NCI-H1436 treated with DMSO at 0.1 percent for 48 hours (cell line): ENCODE measurements at places on chromosomes 5 and 9.

- no peak for DNase-seq
Measured at GRCh38 chr9:37311938-37312708, 110.4 kb upstream of the GRHPR start.

GRCh38 chr5:2133080-2133479 lies 250.4 kb upstream of the IRX4 start:
- no peak for DNase-seq

- no peak for DNase-seq
Measured at GRCh38 chr9:115030006-115030405, 88.0 kb downstream of the TNC start.

DNA sequence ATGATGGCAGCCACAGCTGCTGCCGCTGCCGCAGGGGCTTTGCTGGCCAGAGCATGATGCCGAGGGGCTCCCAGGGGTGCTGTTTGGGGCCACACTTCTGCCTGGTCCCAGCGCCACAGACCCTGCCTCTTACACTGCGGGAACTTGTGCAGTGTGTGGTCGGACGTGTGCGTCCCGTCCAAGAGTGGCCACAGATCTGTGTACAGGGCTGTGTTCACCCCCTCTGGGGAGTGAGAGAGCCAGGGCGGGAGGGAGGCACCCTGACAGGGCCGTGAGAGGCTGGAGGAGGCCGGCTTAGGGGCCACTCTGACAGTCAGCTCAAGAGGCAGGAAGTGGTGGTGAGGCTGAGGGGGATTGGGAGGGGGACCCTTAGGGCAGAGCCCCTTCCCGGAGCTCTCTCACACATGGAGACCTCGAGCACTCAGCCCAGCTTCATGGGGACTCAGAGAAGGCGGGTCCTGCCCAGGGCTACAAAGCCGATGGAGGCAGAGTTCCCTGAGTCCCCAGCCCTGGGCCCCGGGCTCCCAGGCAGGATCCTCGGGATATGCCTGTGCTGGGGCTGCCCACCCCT lies 13.1 kb upstream of the CARD19 start:
- DNase-seq, result no peak

- no peak for DNase-seq
Measured at GRCh38 chr9:136291306-136292025, 12.4 kb downstream of the CCDC187 start.

DNA sequence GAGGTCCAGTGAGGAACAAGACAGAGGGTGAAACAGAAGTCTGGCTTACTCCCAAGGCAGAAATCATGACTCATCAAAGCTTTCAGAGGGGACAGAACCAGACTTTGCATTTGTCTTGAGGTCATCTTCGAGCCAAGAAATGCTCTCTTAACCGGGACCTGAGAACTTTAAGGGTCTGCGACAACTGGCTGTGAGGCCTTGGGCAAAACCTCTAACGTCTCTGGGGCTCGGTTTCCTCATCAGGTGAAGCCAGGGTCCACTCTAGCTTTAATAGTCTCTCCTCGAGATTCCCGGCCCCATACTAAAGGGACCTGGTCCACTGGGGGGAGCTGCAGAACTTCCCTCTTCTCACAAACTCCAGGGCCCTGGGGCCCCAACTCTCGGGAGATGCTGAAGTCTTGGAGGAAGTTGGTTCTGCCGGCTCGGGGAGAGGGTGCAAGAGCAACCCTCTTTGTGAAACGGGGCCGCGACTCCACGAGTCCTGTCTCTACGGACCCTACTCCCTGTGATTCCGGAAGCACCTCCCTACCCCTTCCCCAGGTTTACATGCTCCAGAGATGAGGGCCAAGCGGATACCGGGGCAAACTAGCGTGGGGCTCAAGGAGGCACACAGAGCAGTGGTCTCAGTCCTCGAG lies 2.6 kb downstream of the GLIS3 start:
- no peak for DNase-seq

- peak; percentile 96 for DNase-seq
Measured at GRCh38 chr9:2420543-2420942, 201.0 kb upstream of the VLDLR start.

DNA sequence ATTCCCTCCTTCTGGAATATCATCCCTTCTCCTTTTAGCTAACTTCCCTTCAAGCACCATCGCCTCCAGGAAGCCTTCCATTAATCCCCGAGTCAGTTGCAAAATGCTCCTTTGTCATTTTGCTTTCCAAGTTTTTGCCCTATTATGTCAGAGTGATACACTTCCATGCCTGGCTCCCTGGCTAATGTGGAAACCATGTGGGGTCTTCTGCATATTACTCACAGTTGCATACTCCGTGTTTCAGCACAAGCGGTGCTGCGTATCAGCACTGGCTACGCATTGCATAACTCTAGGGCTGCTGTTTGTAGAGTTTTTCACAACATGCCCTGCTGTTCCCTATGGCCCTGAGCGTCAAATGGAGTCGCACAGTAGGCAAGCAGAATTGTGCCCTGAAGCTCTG lies 1.9 kb downstream of the TEX53 start:
- no peak for DNase-seq

DNA sequence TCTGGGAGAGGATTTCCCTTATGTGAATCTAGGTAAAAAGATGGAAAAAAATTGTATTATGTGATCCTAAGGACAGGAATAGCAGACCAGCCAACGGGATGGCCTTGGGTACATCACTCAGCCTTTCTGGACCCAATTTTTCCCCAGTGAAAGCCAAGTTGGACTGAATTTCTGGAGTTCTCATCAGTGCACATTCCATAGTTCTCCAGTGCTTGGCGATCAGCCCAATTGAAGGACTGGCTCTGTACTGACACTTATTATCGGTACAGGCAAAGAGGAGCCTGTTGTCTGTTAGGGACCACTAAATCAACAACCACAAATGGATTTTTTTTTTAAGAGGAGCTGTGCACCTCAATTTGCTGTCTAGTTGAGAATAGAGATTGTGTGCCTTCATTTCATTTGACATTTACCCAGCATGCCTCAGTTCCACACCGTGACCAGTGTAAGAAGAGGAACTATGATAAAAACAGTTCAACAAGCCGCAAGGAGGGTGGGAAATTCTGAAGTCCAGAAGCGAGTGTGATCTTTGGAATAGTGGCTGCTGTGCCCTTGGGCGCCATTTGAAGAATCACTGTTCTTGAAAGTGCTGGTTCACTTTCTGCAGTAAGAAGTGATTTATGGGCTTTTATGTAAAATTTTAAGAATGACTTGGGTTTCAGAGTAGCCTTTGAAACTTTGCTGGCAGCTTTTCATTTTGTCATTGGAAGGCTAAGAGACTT lies 8.0 kb downstream of the ARL10 start:
- DNase-seq, result no peak

- DNase-seq, result no peak
Measured at GRCh38 chr9:78314550-78314949, 17.6 kb downstream of the PSAT1 start.

- DNase-seq, result no peak
Measured at GRCh38 chr9:124849801-124850200, 3.5 kb upstream of the WDR38 start.

DNA sequence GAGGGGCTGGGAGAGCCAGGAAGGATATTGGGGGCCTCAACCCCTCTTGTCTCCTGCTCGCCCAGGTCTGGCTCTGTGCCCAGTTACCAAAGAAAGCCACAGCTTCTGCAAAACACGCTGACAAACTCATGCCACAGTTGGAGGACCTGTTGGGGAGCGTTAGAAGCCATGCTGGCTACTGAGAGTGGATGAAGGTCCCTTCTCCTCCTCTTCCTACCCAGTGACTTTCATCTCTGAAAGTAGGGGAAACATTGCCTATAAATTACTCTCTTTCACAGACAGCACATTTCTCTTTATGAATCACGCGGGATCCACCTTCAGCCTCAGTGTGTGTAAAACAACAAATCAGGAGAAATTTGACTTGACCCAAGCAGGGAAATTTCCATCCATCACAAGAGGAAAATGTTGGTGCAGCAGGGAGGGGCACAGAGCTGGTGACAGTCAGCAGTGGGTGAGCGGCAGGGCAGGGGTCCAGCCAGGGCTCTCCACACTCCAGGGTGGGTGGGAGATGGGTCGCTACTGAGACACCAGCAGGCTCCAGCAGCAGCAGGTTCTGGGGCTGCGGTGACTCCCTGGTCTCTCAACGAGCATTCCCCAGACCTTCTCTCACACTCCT lies 181.9 kb downstream of the FGF18 start:
- DNase-seq, result no peak

DNA sequence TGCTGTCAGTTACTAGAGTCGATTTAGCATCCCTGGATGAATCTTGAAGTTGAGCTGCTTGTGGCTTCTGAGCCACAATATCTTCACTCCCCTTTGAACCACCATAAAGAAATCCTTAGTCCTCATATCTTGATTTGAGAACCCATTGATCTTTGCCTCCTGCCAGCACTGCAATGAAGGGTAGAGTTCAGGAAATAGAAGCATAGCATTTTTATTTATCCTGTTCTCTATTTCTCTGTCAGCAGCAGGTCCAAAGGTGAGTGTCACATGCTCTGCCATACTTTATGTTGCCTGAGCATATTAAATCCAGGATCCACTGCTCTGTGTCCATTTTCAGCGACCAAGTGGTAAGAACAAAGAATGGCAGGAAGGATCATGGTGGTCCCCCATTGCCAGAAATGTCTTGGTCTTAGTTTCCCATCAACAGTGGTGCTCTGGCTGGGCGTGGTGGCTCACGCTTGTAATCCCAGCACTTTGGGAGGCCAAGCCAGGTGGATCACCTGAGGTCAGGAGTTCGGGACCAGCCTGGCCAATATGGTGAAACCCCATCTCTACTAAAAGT lies 80.2 kb upstream of the PANK3 start:
- no peak for DNase-seq

DNA sequence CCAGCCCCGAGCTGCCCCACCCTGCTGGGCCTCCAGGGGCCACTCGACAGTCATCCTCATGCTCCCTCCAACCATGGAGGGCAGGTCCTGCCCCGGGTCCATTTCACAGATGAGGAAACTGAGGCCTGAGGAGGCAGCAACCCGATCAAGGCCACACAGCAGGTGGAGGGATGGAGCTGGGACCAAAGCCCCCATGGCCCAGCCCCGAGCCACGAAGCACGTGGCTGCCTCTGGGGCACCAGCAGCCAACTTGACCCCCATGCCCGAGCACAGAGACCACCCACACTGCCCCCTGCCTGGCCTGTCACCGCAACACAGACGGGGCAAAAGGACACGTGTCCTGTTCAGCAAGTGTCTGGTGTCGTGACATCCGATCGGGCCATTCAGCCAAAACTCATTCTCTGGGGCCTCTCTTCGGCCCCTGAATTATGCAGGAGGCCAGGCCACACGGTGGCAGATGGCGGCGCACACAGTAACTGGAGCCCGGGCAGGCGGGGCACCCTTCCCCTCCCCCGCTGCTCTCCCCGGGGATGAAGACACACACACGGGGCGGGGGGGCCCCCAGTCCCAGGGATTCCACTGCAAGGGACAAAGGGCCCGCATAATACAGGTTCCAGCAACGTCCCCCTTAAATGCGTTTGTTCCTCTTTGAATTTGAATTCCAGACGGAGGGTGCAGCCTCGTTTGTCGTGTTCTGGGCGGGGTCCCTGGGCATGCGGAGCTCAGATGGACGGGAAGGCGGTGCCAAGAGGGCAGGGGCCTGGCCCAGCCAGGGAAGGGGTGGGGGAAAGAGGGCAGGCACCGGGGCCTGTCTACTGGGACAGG lies 29.4 kb upstream of the TMEM250 start:
- DNase-seq, result no peak
